ENCODE measurements at places on chromosomes 6 and 20.

DNA sequence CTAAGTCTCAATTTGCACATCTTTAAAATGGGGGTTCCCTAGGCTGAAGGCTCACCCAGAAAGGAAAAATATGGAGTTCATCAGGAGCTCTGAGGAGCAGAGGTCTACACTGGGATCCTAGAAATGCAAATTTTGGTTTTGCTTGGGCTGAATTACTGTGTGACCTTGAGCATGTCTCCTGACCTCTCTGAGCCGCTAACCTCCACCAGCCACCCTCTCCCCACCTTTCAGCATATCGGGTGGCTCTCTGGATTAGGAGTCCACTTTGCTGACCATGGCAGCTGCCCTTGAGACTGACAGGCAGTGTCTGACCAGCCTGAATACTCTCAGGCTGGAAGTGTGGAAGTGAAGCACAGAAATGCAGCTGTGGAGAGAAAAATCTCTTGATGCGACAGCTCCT, 165.9 kb upstream of the LRFN2 start:
- DNase-seq, result no peak

- no peak for DNase-seq
Measured at GRCh38 chr6:81938991-81939732, 186.7 kb upstream of the TENT5A start.

GRCh38 chr20:53738039-53738944, 144.7 kb upstream of the ZNF217 start:
- no peak for DNase-seq

DNA sequence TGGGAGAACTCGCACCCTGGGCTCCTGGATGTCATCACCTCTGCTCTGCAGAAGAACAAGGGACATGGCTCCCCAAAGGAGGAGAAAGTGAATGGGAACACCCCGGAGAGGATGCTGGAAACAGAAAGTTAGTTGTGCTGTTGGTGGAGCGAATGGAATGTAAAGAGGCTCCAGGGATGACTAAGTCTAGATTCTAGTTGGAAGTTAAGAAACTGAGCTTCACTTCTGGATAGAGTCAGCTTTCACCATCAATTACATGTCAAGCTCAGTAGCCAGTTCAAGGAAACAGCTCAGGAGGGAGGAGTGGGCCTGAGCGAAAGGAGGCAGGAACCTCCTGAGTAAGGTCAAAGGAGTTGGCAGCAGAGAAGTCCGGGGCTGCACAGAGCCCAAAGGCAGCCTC, 132.1 kb upstream of the ARID1B start:
- DNase-seq, result no peak

GRCh38 chr20:12394786-12395185, 477.1 kb downstream of the BTBD3 start:
- no peak for DNase-seq

- no peak for DNase-seq
Measured at GRCh38 chr6:80094017-80094416, 12.5 kb upstream of the BCKDHB start.
